ENCODE measurements at places on chromosomes 11 and 22.

GRCh38 chr11:17568944-17569343, 21.9 kb downstream of the OTOG start:
- DNase-seq: no peak

GRCh38 chr11:46471943-46472661, 80.5 kb upstream of the CHRM4 start:
- no peak for DNase-seq

GRCh38 chr11:130947889-130948288, 31.6 kb upstream of the SNX19 start:
- no peak for DNase-seq

DNA sequence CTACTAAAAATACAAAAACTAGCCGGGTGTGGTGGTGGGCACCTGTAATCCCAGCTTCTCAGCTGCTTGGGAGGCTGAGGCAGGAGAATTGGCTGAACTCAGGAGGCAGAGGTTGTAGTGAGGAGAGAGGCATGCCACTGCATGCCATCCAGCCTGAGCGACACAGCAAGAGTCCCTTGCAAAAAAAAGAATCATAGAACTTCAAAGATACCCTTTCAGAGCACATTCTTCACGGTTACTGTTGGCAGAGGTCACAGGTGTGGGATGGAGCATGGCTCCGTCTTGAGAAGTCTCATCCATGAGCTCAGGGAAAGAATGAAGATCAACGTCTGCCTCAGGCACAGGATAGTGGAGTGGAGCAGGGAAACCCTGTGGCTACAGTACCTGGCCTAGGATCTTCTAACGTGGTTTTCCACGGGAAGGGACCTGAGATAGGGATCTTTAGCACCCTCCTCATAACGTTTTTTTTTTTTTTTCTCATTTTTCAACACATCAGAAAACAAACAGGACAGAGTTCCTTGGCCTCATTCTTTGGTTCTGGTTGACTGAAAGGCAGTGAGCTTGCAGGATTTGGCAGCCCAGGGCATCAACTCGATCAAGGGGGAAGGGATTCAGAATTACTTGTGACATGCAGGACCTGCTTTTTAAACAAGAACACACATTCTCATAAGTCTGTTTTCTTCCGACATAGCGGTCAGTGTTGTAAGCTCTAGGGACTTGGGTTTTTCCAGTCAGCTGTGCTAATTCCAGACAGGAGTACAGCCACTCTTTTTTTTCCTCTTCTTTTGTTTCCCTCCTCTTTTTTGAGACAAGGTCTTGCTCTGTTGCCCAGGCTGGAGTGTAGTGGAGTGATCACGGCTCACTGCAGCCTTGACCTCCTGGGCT, 22.8 kb downstream of the F2 start:
- DNase-seq: no peak

- DNase-seq: no peak
Observed at GRCh38 chr22:27108425-27109114, 451.2 kb downstream of the MIAT start.

- DNase-seq: no peak
Observed at GRCh38 chr11:7672960-7673723, at the start of gene CYB5R2. Gene CYB5R2 (minus strand): TSS chr11:7673500. CDS start chr11:7672825, 675 bp downstream.

- DNase-seq: no peak
Observed at GRCh38 chr11:128463979-128464378, 123.4 kb downstream of the ETS1 start.

DNA sequence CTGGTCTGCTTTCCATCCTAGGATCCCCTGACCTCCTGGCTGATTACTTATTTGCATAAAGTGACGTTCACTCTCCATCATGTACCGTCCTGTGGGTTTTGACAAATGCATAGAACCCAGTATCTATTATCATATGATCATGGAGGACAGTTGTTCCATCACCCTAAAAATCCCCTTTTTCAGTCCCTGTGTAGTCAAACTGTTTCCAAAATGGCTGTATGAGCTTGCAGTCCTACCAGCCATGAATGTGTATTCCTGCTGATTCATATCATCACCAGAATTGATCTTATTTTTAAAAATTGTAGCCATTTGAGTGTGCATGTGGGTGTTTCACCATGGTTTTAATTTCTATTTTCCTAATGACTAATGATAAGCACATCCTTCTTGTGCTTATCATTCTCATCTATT, 108.8 kb downstream of the MPPED1 start:
- DNase-seq: no peak

DNA sequence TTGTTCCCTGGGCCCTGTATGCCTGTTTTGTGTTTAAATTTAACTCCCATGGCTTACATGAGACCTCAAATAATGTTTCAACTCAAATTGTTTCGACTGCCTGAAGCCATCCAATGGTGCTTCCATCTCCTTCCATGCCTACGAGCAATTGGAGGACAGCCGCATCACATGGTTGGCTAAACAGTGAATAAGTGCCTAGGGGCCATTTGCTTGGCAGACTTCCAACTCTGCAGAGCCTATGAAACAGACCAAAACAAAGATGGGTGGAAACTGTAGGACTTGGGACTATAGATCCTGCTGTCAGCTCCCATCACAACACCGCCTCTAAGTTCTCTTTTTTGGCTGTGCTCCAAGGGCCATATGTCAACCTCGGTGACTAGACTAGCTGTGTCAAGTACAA, 84.1 kb downstream of the PARVA start:
- DNase-seq: no peak

DNA sequence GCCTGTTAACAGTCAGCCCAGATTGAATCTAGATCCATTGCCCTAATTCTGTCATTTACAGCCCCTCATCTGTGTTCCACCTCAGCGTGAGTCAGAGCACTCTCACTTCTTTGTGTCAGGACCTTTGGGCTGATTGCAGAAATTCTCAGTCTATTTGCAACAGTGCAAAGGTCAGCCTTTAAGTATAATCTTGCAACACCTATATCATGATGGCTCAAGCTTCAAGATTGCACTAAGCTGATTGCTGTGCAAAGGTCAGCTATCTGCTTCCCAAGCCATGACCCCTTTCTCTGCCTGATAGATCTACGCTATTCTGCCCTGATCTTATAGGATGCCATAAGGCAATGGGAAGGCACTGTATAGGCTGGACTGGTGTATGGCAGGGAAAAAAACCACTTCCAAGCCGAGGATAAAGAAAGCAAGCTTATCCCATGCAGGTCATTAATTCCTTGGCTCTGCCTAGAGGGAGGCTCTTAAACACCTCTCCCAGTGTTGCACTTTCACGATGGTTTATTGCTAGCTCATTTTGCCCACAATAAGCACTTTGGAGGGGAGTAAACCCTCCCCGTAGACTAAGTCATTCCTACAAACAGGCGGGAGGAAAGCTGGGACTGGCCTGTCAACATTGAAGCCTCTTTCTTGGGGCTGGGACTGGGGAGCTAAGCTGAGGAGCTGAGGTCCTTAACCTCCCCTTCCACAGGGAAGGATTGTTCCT, 100.6 kb downstream of the RRAS2 start:
- no peak for DNase-seq

DNA sequence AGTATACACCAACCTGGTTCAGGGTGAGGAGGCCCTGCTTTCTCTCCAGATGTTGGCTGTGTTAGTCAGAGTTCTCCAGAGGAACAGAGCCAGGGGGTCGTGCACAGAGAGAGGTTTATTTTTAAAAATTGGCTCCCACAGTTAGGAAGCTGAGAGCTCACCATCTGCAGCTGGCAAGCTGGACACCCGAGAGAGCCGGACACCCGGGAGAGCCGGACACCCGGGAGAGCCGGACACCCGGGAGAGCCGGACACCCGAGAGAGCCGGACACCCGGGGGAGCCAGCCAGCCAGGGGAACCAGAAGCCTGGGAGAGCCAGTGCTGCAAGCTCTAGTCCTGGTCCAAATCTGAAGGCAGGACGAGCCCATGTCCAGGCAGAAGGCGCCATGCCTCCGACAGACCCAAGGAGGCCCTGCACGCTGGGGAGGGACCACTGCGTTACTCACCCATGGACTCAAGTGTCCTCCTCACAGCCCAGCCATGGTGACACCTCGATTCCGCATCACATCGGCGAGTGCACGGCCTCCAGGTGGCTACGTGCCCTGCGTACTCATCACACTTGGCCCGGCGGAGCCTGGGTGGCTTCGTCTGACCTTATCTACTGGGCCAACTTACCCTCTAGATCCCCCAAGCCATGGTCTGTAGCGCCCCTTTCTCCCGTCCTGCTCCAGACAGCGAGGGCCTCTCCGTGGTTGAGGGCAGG, 99.0 kb downstream of the BRD1 start:
- peak; percentile 50 for DNase-seq

DNA sequence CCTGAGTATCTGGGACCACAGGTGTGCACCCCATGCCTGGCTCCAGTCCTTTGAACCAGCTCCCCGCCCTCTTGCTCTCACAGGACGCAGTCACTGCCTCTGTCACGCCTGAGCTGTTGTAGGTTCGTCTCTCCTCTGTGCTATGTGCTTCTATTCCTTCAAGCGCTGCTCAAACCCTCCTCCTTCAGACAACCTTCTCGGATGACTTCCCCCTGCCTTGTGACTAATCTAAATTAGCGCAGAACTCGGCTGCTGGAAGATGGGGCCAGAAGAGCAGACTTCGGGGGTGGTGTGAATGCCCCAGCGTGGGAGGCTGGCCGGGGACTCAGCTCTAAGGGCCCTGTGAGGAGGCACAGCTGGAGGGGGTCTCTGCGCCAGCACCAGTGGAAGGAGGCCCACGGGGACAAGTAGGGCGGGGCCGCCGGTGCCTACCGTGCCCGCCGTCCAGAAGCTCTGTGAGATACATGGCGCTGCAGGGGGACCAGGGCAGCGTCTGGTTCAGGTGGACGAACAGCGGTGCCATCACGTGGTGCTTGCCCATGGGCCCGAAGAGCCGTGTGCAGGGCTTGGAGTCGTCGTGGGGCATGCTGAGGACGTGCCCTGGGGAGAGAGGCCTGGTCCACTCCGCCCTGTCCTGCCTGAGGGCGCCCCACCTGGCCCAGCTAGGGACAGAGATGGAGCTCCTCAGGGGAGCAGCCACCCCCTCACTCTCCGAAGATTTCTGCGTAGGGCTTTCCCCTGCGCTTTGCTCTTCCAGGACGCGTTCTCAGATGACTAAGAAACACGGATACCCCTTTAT, 12.5 kb downstream of the ADAMTS8 start:
- DNase-seq: no peak

GRCh38 chr11:34330653-34331052, 27.2 kb downstream of the ABTB2 start:
- DNase-seq: no peak

- DNase-seq: peak; percentile 85
Observed at GRCh38 chr22:37231406-37232139, 12.5 kb downstream of the RAC2 start.

GRCh38 chr11:66272596-66272995, 4.2 kb downstream of the RAB1B start:
- DNase-seq: no peak

GRCh38 chr11:67466962-67467771, 1.9 kb downstream of the TMEM134 start:
- DNase-seq: no peak

DNA sequence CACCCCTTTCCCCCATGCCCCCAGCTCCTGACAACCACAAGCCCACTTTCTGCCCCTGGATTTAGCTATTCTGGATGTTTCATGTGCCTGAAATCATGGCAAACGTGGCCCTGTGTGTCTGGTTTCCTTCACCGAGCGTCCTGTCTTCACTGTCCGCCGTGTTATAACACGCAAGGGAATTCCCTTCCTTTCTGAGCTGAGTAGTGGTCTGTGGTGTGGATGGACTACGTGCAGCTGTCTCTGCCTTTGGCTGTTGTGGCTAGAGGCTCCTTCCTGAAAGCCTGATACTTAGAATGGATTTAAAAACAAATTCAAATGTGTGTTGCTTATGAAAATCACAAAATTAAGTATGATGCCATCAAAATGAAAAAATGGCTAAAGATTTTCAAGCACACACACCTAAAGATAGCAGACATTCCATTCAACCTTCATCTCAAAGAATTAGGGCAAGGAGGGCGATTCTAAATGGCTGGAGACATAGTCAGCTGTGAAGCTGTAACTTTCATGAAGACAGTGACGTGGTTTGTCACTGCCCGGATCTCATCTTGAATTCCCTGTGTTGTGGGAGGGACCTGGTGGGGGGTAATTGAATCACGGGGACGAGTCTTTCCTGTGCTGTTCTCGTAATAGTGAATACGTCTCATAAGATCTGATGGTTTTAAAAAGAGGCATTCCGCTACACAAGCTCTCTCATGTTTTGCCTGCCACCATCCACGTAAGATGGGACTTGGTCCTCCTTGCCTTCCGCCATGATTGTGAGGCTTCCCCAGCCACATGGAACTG, 30.5 kb downstream of the KCNQ1 start:
- peak; percentile 38 for DNase-seq

GRCh38 chr11:63563201-63564055, at the start of gene PLAAT2:
Gene PLAAT2 (minus strand): TSS chr11:63563379. CDS start chr11:63563324, 55 bp downstream.
- DNase-seq: no peak

DNA sequence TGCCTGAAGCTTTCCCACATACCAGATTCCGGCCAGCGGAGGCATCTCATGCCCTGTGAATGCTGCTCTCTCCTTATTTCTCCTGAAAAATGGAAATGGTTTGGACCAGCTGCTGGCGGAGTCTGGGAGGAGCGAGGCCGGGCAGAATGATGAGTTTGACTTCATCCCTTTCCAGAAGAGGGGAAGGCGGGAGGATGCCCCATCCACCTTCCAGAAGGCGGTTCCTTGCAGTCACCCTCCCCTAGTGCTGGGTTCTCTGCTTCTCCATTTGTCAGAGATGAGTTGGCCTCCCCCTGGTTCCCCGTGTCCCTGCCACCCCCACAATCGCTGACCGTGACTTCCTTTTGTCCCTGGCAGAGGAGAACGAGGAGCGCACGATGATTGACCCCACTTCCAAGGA, 75.6 kb downstream of the PARVB start:
- no peak for DNase-seq

- DNase-seq: no peak
Observed at GRCh38 chr11:35717043-35717442, 54.5 kb downstream of the TRIM44 start.

DNA sequence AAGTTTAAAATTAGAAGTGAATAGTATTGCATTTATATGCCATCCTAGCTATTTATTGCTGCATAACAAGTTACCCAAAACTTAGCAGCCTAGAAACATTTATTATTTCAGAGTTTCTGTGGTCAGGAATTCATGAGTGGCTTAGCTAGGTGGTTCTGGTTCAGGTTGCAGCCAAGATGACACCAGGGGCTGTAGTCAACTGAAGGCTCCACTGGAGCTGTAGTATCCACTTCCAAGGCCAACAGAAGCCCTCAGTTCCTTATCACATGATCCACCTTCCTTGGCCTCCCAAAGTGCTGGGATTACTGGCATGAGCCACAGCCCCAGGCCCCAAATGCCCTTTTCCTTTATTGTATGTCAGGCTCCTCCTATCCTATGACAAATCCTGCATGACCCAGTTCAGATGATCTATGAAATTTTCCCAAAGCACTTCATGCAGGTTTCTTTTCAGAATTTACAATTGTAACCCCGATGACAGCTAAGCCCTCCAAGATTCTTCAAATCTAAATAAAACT, 6.1 kb upstream of the ALG8 start:
- no peak for DNase-seq
